ENCODE measurements at places on chromosomes 12 and 14. TPM values are rescaled to one million over a fixed set of nuclear protein-coding genes. Genes with fewer than 3 reads are reported as not detected.
A peak's percentile ranks its signal among the peaks of the same experiment; 100 is the strongest.

DNA sequence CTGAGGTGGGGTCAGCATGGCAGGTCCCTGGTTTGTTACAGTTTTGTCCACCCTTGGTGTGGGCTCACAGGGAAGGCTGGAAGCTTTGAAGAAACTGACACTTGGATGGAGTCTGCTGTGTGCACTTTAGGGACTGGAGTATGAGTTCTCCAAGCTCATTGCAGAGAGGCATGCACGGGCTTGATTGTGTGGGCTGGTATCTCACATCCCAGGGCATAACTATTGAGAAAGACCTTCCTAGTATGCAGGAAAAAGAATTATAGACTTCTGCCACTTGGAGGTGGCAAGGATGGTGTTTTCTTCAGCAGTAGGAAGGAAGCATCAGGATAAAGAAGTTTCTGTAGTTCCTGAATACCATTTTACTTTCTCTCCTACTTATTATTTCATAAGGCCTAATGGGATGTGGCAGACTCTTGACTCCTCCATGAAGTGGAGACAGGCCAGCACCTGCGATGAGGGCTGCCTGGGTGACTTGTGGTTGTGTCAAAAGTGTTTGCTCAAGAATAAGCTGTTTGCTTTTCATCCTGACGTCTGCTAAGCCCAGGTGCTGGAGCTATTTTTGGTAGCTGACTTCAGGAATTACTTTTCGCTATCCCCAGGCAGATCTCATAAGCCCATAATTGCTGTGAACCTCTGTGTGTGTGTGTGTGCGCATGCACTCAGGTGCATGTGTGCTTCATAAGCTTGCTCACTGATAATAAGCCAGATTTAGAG, 125.8 kb downstream of the KTN1 start:
- peaks cover 9% of the 10 kb centered on the region for H3K36me3 ChIP-seq
- no peak overlapping the region for H3K4me3 ChIP-seq
- peaks cover 3% of the 10 kb centered on the region for H3K4me1 ChIP-seq
- no peak overlapping the region for H3K27ac ChIP-seq

The USP15 gene
- 137 TPM for total RNA-seq

The SAMD4A gene
- 4.7 TPM for total RNA-seq

The AQP2 gene
- total RNA-seq, result not detected

The GNB3 gene
- not detected for total RNA-seq

DNA sequence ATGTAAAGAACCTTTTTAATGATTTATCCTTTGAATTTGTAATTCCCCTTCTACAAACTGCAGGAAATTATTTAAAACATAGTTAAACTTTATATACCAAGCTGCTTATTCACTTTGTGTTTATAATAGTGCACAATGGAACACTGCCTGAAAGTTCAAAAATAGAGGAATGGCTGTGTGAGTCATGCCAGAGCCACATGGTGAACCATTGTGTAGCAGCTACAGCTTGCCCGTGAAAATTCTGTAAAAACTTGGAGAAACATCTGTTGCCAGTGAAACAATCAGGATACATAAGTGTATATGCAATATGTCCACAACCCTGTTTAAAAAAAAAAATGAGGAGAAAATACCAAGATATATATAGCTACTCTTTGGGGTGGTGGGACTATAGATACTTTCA, 59.5 kb downstream of the VEZT start:
- H3K36me3 ChIP-seq, result peaks cover 16% of the 10 kb centered on the region
- H3K4me3 ChIP-seq, result no peak overlapping the region
- H3K4me1 ChIP-seq, result no peaks in the 10 kb centered on the region
- H3K27me3 ChIP-seq, result no peaks in the 10 kb centered on the region
- DNase-seq, result no peak
- H3K27ac ChIP-seq, result no peak overlapping the region

GRCh38 chr12:24020397-24021163, 71.1 kb upstream of the SOX5 start:
- no peak overlapping the region for H3K4me3 ChIP-seq
- no peak for DNase-seq
- H3K27ac ChIP-seq, result no peak overlapping the region
- H3K27me3 ChIP-seq, result no peaks in the 10 kb centered on the region

GRCh38 chr14:99231850-99232713, 39.9 kb downstream of the BCL11B start:
- H3K27me3 ChIP-seq, result no peaks in the 10 kb centered on the region
- H3K4me3 ChIP-seq, result peak overlapping the region; percentile 66
- H3K4me1 ChIP-seq, result peaks cover 86% of the 10 kb centered on the region
- H3K27ac ChIP-seq, result peak overlapping the region; percentile 91
- peaks cover 55% of the 10 kb centered on the region for H3K36me3 ChIP-seq
